Endothelial cell of umbilical vein (primary cell): ENCODE measurements at places on chromosomes 4 and X. TPM values are rescaled to one million over a fixed set of nuclear protein-coding genes. Genes with fewer than 3 reads are reported as not detected.
A peak's percentile ranks its signal among the peaks of the same experiment; 100 is the strongest.

- H3K4me1 ChIP-seq = no peaks in the 10 kb centered on the region
- no peak for DNase-seq
- H3K36me3 ChIP-seq = no peaks in the 10 kb centered on the region
- H3K27me3 ChIP-seq = peaks cover 2% of the 10 kb centered on the region
- H3K4me3 ChIP-seq = no peak overlapping the region
- H3K27ac ChIP-seq = no peak overlapping the region
Measured at GRCh38 chr4:93771640-93772411, 56.7 kb upstream of the ATOH1 start.

- H3K27ac ChIP-seq = no peak overlapping the region
- no peak for DNase-seq
- H3K4me1 ChIP-seq = no peaks in the 10 kb centered on the region
- H3K4me3 ChIP-seq = no peak overlapping the region
- no peaks in the 10 kb centered on the region for H3K27me3 ChIP-seq
- no peaks in the 10 kb centered on the region for H3K36me3 ChIP-seq
Measured at GRCh38 chr4:60743654-60744053, 456.5 kb upstream of the ADGRL3 start.

GRCh38 chrX:33336783-33337182 is 125.4 kb upstream of the DMD start:
- peak; percentile 38 for DNase-seq
- H3K4me1 ChIP-seq = no peaks in the 10 kb centered on the region
- H3K4me3 ChIP-seq = no peak overlapping the region

- no peaks in the 10 kb centered on the region for H3K27me3 ChIP-seq
- no peak overlapping the region for H3K4me3 ChIP-seq
- no peak for DNase-seq
- H3K36me3 ChIP-seq = no peaks in the 10 kb centered on the region
- H3K27ac ChIP-seq = no peak overlapping the region
- peaks cover 5% of the 10 kb centered on the region for H3K4me1 ChIP-seq
Measured at GRCh38 chr4:113820108-113820507, 58.6 kb upstream of the CAMK2D start.

- H3K36me3 ChIP-seq = no peaks in the 10 kb centered on the region
- H3K27me3 ChIP-seq = no peaks in the 10 kb centered on the region
- no peak for DNase-seq
- no peak overlapping the region for H3K27ac ChIP-seq
- H3K4me1 ChIP-seq = peaks cover 3% of the 10 kb centered on the region
- no peak overlapping the region for H3K4me3 ChIP-seq
Measured at GRCh38 chr4:67037504-67038227, 507.6 kb downstream of the CENPC start.

SPIN4 gene
- 5.8 and 7.5 TPM in 2 replicates for total RNA-seq

RAB9B gene
- 0.23 and 0.55 TPM in 2 replicates for total RNA-seq
